Osteoblast (primary cell): ENCODE measurements at places on chromosomes 1 and 21. TPM values are rescaled to one million over a fixed set of nuclear protein-coding genes. Genes with fewer than 3 reads are reported as not detected.

The OR2M3 gene
- total RNA-seq, result not detected in 2 replicates

The ZNF326 gene
- total RNA-seq, result 10.9 and 15.3 TPM in 2 replicates

The TMEM125 gene
- not detected in 2 replicates for total RNA-seq

The PHTF1 gene
- total RNA-seq, result 41.6 and 42.4 TPM in 2 replicates

The CD5L gene
- not detected in 2 replicates for total RNA-seq

The GREM2 gene
- 4.7 and 5.6 TPM in 2 replicates for total RNA-seq

The ANGEL2 gene
- total RNA-seq, result 46.3 and 59.2 TPM in 2 replicates

The KCNK2 gene
- 86.9 and 161 TPM in 2 replicates for total RNA-seq

The FALEC gene
- total RNA-seq, result 0.36 TPM in 1 of 2 replicates, not detected in the other

The KIF26B gene
- total RNA-seq, result 22.1 and 28.6 TPM in 2 replicates

The RGS7 gene
- 0.36 and 0.59 TPM in 2 replicates for total RNA-seq

The ARHGAP29 gene
- total RNA-seq, result 13.3 and 17.0 TPM in 2 replicates

The TTC34 gene
- 0.29 and 0.36 TPM in 2 replicates for total RNA-seq

The VSIG8 gene
- total RNA-seq, result not detected in 2 replicates

The VANGL2 gene
- under 0.01 TPM in 1 of 2 replicates, not detected in the other for total RNA-seq

The USH2A gene
- under 0.01 and 0.29 TPM in 2 replicates for total RNA-seq

The SPRR1A gene
- total RNA-seq, result not detected in 2 replicates

The CR2 gene
- total RNA-seq, result not detected in 2 replicates

The TBX19 gene
- total RNA-seq, result 1.1 and 1.5 TPM in 2 replicates

The RGS16 gene
- total RNA-seq, result under 0.01 and 0.29 TPM in 2 replicates

The GGPS1 gene
- total RNA-seq, result 22.4 and 23.9 TPM in 2 replicates

The ZRANB2 gene
- total RNA-seq, result 33.7 and 36.2 TPM in 2 replicates

The LDLRAD2 gene
- not detected in 2 replicates for total RNA-seq

The ZFP69B gene
- total RNA-seq, result 4.7 and 5.6 TPM in 2 replicates

The MYOM3 gene
- under 0.01 TPM in 1 of 2 replicates, not detected in the other for total RNA-seq

The CDC20 gene
- 4.7 and 5.3 TPM in 2 replicates for total RNA-seq

The B3GALT2 gene
- total RNA-seq, result 2.1 and 2.2 TPM in 2 replicates

The PIGV gene
- total RNA-seq, result 18.1 and 19.2 TPM in 2 replicates

The CRB1 gene
- total RNA-seq, result not detected in 2 replicates

The WNT3A gene
- total RNA-seq, result not detected in 2 replicates

The SH2D2A gene
- total RNA-seq, result 0.29 and 0.36 TPM in 2 replicates

The TAS1R1 gene
- total RNA-seq, result under 0.01 and 0.29 TPM in 2 replicates

The DAP3 gene
- 73.1 and 82.2 TPM in 2 replicates for total RNA-seq

The CFAP410 gene
- 14.5 and 15.0 TPM in 2 replicates for total RNA-seq

The F3 gene
- 5.8 and 7.4 TPM in 2 replicates for total RNA-seq

The DCDC2B gene
- total RNA-seq, result under 0.01 TPM in 1 of 2 replicates, not detected in the other

The OR6N1 gene
- total RNA-seq, result not detected in 2 replicates

The ZNF684 gene
- total RNA-seq, result 3.6 and 3.8 TPM in 2 replicates

The DENND2D gene
- total RNA-seq, result 4.7 and 5.0 TPM in 2 replicates

The CLEC20A gene
- under 0.01 TPM in 1 of 2 replicates, not detected in the other for total RNA-seq

The GSTM5 gene
- total RNA-seq, result 2.1 and 4.3 TPM in 2 replicates

The HEATR1 gene
- total RNA-seq, result 34.2 and 39.4 TPM in 2 replicates

The AVPR1B gene
- total RNA-seq, result not detected in 2 replicates

The RHD gene
- not detected in 2 replicates for total RNA-seq

The KIF17 gene
- 0.29 and 0.36 TPM in 2 replicates for total RNA-seq

The FCGR2B gene
- total RNA-seq, result 0.36 TPM in 1 of 2 replicates, not detected in the other

The TGFB2 gene
- 12.7 and 13.4 TPM in 2 replicates for total RNA-seq

The ARMH1 gene
- 3.2 and 4.3 TPM in 2 replicates for total RNA-seq

The SLFNL1 gene
- 0.59 and 0.72 TPM in 2 replicates for total RNA-seq

The DNASE2B gene
- not detected in 2 replicates for total RNA-seq

The NPPB gene
- not detected in 2 replicates for total RNA-seq

The CCDC190 gene
- total RNA-seq, result 0.88 and 1.1 TPM in 2 replicates

The TNFRSF25 gene
- total RNA-seq, result 3.3 and 5.0 TPM in 2 replicates

The ZNF683 gene
- total RNA-seq, result not detected in 2 replicates

The OLFML2B gene
- 49.9 and 58.9 TPM in 2 replicates for total RNA-seq
